Astrocyte (in vitro differentiated cells and primary cell): ENCODE measurements at places on chromosomes 2 and 18. TPM values are rescaled to one million over a fixed set of nuclear protein-coding genes. Genes with fewer than 3 reads are reported as not detected.

GPR55 gene
- 0.12 TPM in 1 of 2 replicates, not detected in the other for total RNA-seq

DNA sequence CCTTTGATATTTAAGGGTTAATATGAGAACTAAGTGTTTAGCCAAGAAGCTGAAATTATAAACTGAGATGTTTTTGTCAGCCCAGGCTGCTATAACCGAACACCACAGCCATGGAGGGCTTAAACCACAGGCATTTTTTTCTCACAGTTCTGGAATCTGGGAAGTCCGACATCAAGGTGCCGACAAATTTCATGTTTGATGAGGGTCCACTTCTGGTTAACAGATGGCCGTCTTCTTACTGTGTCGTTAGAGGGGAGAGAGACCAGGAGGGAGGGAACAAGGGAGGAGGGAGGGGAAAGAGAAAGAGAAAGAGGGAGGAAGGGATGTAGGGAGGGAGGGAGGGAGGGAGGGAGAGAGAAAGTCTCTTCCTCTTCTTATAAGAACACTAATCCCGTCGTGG, 6.5 kb upstream of the CNDP2 start:
- no peaks in the 10 kb centered on the region for H3K27me3 ChIP-seq
- peak; percentile 86 for DNase-seq
- no peaks in the 10 kb centered on the region for H3K4me1 ChIP-seq
- H3K27ac ChIP-seq = no peak overlapping the region
- H3K4me3 ChIP-seq = no peak overlapping the region

- no peak overlapping the region for H3K27ac ChIP-seq
- H3K4me1 ChIP-seq = peaks cover 4% of the 10 kb centered on the region
- peaks cover 4% of the 10 kb centered on the region for H3K27me3 ChIP-seq
- H3K4me3 ChIP-seq = no peak overlapping the region
These were observed 27.7 kb upstream of the MAPRE3 start for GRCh38 chr2:26942543-26943295.

CAPN14 gene
- 0.12 and 0.14 TPM in 2 replicates for total RNA-seq

MLPH gene
- total RNA-seq = 14.2 and 16.2 TPM in 2 replicates

ASPRV1 gene
- 0.23 and 0.26 TPM in 2 replicates for total RNA-seq

- H3K4me3 ChIP-seq = no peak overlapping the region
- no peaks in the 10 kb centered on the region for H3K36me3 ChIP-seq
- H3K27ac ChIP-seq = no peak overlapping the region
- no peak for DNase-seq
- no peaks in the 10 kb centered on the region for H3K4me1 ChIP-seq
These were observed 58.7 kb downstream of the FASTKD2 start for GRCh38 chr2:206824087-206824618.

- no peak for DNase-seq
- no peak overlapping the region for H3K4me3 ChIP-seq
- H3K27ac ChIP-seq = no peak overlapping the region
- no peaks in the 10 kb centered on the region for H3K36me3 ChIP-seq
- no peaks in the 10 kb centered on the region for H3K27me3 ChIP-seq
These were observed 335.8 kb downstream of the RAD51AP2 start for GRCh38 chr2:17182399-17182798.

- no peaks in the 10 kb centered on the region for H3K36me3 ChIP-seq
- H3K27ac ChIP-seq = no peak overlapping the region
- no peak for DNase-seq
- no peak overlapping the region for H3K4me3 ChIP-seq
- peaks cover 3% of the 10 kb centered on the region for H3K27me3 ChIP-seq
These were observed 109.0 kb upstream of the PARD3B start for GRCh38 chr2:204436230-204436629.

SESTD1 gene
- 19.4 and 21.9 TPM in 2 replicates for total RNA-seq

GRCh38 chr2:82007071-82007664, 1702.6 kb upstream of the LRRTM1 start:
- H3K36me3 ChIP-seq = no peaks in the 10 kb centered on the region
- no peak for DNase-seq
- no peak overlapping the region for H3K27ac ChIP-seq
- no peaks in the 10 kb centered on the region for H3K4me1 ChIP-seq
- no peak overlapping the region for H3K4me3 ChIP-seq
- no peaks in the 10 kb centered on the region for H3K27me3 ChIP-seq

ASTL gene
- not detected in 2 replicates for total RNA-seq

CTLA4 gene
- not detected in 2 replicates for total RNA-seq

UGP2 gene
- total RNA-seq = 314 and 322 TPM in 2 replicates

GRCh38 chr2:5188636-5189035, 503.5 kb upstream of the SOX11 start:
- H3K27ac ChIP-seq = no peak overlapping the region
- DNase-seq = no peak
- H3K4me3 ChIP-seq = no peak overlapping the region
- no peaks in the 10 kb centered on the region for H3K27me3 ChIP-seq
- H3K36me3 ChIP-seq = no peaks in the 10 kb centered on the region

DNA sequence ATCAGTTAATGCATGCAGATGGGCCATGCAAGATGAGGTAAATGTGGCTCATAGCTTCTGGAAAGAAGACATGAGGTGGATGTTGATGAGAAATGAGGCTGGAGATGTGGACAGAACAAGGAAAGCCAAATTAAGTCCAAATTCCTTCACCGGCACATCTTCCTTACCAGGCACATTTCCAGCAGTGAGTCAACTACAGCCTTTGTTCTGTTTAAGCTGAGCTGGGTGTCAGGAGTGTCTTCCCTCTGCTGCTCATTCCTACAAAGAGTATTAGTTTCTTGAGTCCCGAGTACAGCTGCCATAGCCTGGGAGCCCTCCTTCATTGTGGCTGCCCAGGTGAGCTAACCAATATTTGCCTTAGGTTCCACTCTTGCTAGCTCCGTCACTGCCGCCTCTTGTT, 945.0 kb downstream of the SLC4A3 start:
- peak; percentile 58 for DNase-seq
- H3K36me3 ChIP-seq = no peaks in the 10 kb centered on the region
- H3K27me3 ChIP-seq = no peaks in the 10 kb centered on the region
- no peaks in the 10 kb centered on the region for H3K4me1 ChIP-seq
- no peak overlapping the region for H3K4me3 ChIP-seq

DNA sequence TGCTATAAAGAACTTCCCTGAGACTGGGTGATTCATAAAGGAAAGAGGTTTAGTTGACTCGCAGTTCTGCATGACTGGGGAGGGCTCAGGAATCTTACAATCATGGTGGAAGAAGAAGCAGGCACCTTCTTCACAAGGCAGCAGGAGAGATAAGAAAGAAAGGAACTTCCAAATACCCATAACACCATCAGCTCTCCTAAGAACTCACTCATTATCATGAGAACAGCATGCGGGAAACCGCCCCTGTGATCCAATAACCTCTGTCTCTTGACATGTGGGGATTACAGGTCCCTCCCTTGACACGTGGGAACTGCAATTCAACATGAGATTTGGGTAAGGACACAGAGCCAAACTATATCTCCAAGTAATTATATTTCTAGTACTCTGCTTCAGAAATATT, 163.8 kb upstream of the CDH20 start:
- no peak overlapping the region for H3K27ac ChIP-seq
- H3K36me3 ChIP-seq = no peaks in the 10 kb centered on the region
- DNase-seq = no peak
- no peaks in the 10 kb centered on the region for H3K4me1 ChIP-seq
- no peaks in the 10 kb centered on the region for H3K27me3 ChIP-seq
- H3K4me3 ChIP-seq = no peak overlapping the region

SKOR2 gene
- total RNA-seq = not detected in 2 replicates

MYO7B gene
- total RNA-seq = 0.34 and 0.77 TPM in 2 replicates

- peaks cover 4% of the 10 kb centered on the region for H3K27me3 ChIP-seq
- DNase-seq = peak; percentile 6
- H3K4me1 ChIP-seq = no peaks in the 10 kb centered on the region
- H3K4me3 ChIP-seq = no peak overlapping the region
- H3K27ac ChIP-seq = no peak overlapping the region
- H3K36me3 ChIP-seq = no peaks in the 10 kb centered on the region
These were observed 106.3 kb downstream of the TRIM43 start for GRCh38 chr2:95698146-95698545.

DNA sequence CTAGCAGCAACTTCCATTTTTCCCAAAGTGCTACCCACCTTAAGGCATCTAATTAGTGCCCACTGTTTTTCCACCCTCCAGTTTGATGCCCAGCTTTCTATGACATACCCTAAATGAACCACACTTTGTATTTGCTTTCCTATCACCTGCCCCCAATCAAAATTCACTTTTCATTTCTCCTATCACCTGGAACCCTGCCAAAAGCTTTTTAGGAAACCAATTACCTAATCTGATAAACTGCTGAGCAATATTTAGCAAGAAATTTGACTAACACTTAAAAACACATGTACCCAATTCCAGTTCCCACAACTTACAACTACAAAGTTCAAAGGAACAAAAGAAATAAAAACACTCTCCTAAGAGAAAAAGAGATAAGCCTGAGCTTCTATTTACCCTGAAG, 71.7 kb downstream of the IKZF2 start:
- H3K36me3 ChIP-seq = no peaks in the 10 kb centered on the region
- H3K27ac ChIP-seq = no peak overlapping the region
- no peak overlapping the region for H3K4me3 ChIP-seq

DNA sequence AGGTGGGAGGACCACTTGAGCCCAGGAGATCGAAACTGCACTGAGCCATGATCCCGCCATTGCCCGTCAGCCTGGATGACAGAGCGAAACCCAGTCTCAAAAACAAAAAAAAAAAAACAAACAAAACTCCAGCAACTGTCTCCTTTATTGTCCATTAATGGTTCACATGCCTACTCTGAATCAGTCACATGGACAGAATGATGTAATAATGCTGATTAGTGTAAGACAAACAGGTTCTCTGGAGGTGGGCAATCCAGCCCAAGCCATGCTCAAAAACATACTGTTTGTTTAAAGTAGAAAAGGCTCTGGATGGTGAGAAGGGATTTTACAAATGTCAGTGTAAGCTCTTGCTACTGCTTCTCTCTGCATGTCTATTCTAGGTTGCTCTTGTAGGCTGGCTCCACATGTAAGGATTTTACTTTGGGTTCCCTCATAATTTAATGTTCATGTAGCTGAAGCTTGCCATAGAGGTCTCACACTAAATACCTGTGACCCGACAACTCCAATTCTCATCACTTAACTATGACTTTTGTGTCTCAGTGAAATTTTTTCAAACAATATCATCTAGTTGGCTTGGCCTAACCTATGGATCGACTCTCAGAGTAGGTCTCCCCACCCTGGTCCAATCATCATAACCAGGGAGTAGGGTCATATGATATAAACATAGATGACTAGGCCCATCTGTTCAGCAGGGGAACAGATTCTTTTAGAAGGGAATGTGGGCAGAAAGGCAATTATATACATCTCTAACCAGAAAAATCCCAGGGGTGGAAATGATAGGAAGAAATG, 83.9 kb upstream of the SLC39A10 start:
- H3K4me1 ChIP-seq = peaks cover 5% of the 10 kb centered on the region
- DNase-seq = no peak
- H3K36me3 ChIP-seq = no peaks in the 10 kb centered on the region
- no peak overlapping the region for H3K27ac ChIP-seq

- H3K27me3 ChIP-seq = no peaks in the 10 kb centered on the region
- peak within 1 kb of the TSS; percentile 93 for H3K27ac ChIP-seq
- DNase-seq = peak; percentile 69
- H3K36me3 ChIP-seq = peaks cover 4% of the 10 kb centered on the region
- peaks cover 18% of the 10 kb centered on the region for H3K4me1 ChIP-seq
These were observed at the start of gene NRBP1 for GRCh38 chr2:27428213-27428977. TSS of gene NRBP1 (plus strand) at chr2:27428631. CDS start at chr2:27433274, 4,643 bp downstream.

DNA sequence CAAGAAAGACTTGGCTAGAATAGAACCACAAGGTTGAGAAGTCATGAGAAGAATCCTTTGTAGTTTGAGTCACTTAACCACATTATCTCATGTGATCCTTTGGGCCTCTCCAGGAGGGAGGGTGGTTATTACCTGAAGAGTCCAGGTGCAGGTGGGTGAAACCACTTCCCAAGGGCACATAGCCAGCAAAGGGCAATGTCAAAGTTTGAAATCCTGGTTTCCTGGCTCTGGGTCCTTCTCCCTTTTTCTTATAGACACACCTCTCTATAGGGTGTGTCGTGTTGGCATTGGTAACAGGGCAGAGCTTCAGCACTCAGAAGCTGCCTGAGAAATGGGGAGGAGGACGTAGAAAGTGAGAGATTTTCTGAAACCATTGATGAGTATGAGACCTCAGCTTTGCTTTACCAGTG, 137.9 kb downstream of the MGAT5 start:
- H3K27ac ChIP-seq = no peak overlapping the region
- peak; percentile 61 for DNase-seq
- no peaks in the 10 kb centered on the region for H3K27me3 ChIP-seq
- no peaks in the 10 kb centered on the region for H3K36me3 ChIP-seq
- peaks cover 10% of the 10 kb centered on the region for H3K4me1 ChIP-seq

GRCh38 chr2:238582159-238582558, 155.4 kb downstream of the ASB1 start:
- no peak overlapping the region for H3K27ac ChIP-seq
- H3K36me3 ChIP-seq = no peaks in the 10 kb centered on the region
- peaks cover 7% of the 10 kb centered on the region for H3K4me1 ChIP-seq

- no peak for DNase-seq
- no peak overlapping the region for H3K27ac ChIP-seq
- H3K27me3 ChIP-seq = no peaks in the 10 kb centered on the region
- H3K36me3 ChIP-seq = no peaks in the 10 kb centered on the region
These were observed 831.1 kb downstream of the GALR1 start for GRCh38 chr18:78080761-78081160.
